ENCODE measurements at places on chromosomes 12 and 14.

GRCh38 chr14:22155571-22155970 lies 433.5 kb downstream of the DAD1 start:
- no peak for DNase-seq

- no peak for DNase-seq
These were observed 113.7 kb upstream of the MYF6 start for GRCh38 chr12:80593766-80594165.

DNA sequence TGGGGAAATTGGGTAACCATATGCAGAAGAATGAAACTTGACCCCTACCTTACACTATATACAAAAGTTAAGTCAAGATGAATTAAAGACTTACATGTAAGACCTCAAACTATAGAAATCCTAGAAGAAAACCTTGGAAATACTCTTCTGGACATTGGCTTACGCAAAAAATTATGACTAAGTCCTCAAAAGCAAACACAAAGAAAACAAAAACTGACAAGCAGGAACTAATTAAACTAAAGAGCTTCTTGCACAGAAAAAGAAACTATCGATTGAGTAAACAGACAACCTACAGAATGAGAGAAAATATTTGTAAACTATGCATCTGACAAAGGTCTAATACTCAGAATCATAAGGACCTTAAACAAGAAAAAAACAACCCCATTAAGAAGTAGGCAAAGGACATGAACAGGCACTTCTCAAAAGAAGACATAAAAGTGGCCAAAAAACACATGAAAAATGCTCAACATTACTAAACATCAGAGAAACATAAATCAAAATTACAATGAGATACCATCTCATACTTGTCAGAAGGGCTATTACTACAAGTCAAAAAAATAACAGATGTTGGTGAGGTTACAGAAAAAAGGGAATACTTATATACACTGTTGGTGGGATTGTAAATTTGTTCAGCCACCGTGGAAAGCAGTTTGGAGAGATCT lies 37.0 kb upstream of the CFAP54 start:
- no peak for DNase-seq

GRCh38 chr12:92210071-92210470 lies 64.4 kb upstream of the BTG1 start:
- DNase-seq = no peak

- no peak for DNase-seq
These were observed 167.9 kb downstream of the FSCB start for GRCh38 chr14:44339231-44339630.

- DNase-seq = no peak
These were observed 14.9 kb downstream of the DTX1 start for GRCh38 chr12:113071135-113072112.

GRCh38 chr12:130041983-130042812 lies 120.1 kb upstream of the FZD10 start:
- no peak for DNase-seq

- no peak for DNase-seq
These were observed 30.2 kb upstream of the ATF1 start for GRCh38 chr12:50733706-50734105.

GRCh38 chr12:122021193-122021821 lies 377 bp upstream of the BCL7A start:
- no peak for DNase-seq

- DNase-seq = no peak
These were observed 154.0 kb upstream of the LMNTD1 start for GRCh38 chr12:25707056-25707455.

Measured in HS-27A (cell line).